Activated CD8-positive, alpha-beta memory T cell treated with anti-CD3 and anti-CD28 coated beads for 1 hour (primary cell): ENCODE measurements at places on chromosomes 12 and 14.

- DNase-seq = no peak
Measured at GRCh38 chr14:77909911-77910310, 110.0 kb downstream of the ADCK1 start.

DNA sequence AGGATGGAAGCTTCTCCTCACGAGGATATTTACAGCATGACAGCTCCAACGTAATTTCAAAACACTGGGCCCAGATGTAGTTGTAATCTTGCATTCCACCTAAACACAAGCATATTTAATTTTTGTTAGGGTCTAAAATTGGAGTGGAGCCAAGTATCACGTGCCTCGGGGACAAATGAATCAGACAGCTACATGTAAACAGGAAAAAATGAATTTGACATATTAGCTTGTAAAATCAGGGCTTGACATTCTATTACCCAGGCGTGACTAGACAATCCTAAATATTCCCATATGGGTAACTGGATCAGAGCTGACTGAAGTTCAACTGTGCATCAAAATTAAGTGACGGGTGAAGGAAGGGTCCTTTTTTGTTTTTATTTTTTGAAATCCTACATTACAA, 59.0 kb downstream of the MDM2 start:
- no peak for DNase-seq

DNA sequence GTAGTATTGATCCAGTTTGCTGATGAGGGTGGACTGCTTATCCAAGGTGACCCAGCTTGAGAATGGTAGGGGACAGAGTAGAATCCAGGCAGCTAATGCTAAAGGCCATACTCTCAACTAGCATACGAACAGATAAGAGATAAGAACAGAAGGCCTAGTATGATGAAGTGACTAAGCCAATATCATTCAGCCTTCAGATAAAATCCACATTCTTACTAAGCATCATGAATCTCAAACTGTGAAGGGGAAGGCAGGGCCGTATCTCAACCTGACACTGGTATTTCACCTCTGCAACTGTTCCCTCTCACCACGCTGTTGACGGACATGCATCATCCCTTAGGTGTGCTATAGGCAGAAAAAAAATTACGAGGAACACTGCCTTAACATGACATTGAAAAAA, 8.1 kb upstream of the CKAP4 start:
- no peak for DNase-seq

DNA sequence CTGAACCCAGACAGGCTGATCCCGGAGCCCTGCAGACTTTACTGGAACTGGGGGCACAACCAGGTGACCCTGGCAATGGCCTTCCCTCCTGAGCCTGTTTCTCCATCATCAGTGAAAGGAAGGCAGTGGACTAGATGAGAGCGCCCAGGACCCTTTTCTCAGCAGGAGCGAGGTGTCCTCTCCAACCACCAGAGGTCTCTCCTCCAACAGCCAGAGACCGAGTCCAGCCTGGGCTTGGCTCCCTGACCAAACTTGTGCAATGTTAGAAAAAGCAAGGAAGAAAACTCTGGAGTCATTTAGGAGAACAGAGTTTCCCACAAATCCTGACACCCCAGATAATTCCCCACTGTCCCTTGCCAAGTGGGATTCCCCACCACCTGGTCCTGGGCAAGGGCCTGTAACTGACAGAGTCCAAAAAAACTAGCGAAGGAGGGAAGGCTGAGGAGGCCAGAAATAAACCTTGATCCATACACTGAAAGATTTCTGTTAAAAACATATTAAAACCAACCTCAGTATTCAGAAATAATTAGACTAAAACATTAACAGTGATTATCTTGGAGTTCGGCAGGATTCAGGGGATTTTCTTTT, 9.0 kb downstream of the RPS6KL1 start:
- DNase-seq = no peak

DNA sequence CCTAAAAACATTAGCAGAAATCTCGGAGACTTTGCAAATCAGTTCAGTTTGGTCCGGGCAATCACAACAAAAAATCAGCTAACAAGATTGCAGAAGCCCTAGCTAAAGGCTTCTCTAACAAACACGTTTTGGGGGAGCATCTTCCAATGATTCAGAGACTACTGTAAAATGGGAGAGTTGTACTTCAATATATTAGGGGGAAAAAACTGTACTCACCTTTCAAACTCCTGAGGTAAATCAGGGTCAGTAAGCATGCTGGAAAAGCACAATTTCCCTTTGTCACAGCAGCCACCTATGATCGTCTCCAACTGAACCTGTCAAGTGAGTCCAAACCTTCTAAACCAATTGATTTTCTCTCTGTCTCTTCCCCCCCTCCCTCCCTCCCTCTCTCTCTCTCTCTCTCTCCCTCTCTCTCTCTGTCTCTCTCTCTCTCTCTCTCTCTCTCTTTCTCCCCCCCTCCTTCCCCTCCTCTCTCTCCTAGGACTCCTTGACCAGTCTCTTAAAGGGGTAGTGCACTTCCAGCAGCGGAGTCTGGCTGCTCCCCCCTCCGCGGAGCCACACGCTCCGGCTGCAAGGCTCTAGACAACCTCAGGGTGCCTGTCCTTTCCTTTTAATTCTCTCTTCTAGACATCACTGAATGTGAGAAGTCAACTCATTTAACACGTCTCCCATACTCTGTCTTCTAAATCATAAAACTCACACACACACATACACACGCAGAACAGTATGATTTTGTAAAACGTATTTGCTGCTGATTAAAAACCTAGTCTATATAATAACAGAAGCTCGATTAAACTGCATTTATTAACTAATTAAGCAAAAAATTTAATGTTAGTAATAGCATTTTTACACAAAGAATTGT, at the start of gene SOX5:
TSS of gene SOX5 (minus strand) at position 323 of the 862 bp plus-strand sequence. CDS start at position 254, 69 bp downstream.
- no peak for DNase-seq

GRCh38 chr12:1199700-1200099, 208.7 kb downstream of the ERC1 start:
- no peak for DNase-seq

DNA sequence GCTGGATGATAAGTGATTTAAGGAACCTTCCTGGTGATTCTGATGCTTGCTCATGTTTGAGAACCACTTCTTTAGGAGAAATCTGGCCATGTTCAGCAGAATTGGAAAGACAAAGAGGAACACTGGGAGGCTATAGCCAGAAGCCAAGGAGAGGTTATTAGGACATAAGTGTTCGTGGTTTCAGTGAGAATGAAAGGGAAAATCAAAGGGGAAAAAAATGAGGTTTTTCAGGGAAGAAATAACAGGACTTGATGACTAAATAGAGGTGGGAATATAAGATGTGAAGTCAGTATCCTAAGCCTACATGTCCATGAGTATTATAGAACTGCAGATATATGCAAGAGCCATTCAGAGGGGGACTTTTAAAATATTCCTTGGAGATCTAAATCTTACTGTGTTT, 95.6 kb downstream of the DAAM1 start:
- no peak for DNase-seq

- no peak for DNase-seq
Measured at GRCh38 chr14:72549854-72550253, 344.0 kb downstream of the DPF3 start.

GRCh38 chr14:53953002-53953827, 3.4 kb downstream of the BMP4 start:
- no peak for DNase-seq

GRCh38 chr12:129127771-129128170, 274.5 kb downstream of the GLT1D1 start:
- no peak for DNase-seq

GRCh38 chr12:63064080-63064479, 86.9 kb downstream of the AVPR1A start:
- no peak for DNase-seq

GRCh38 chr12:130859161-130859560, 12.7 kb upstream of the RAN start:
- DNase-seq = no peak

DNA sequence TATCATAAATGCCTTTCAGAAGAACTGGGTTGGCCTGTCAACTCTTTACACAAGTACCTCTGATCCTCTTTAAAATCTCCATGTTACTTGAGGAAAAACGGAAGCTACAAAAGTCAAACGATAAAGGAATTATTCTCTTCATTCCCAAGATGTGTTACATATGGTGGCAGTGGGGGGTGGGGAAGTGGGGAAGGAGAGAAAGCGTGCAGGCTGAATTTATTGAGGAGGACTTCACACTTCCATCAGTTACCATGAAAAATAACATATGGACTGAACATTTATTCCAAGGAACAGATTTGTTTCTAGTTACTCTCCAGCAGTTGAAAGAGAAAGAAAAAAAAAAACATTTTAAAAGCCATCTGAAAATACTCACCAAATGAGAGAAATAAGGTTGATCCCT, 474.4 kb upstream of the DCN start:
- DNase-seq = no peak

- DNase-seq = no peak
Measured at GRCh38 chr12:86213012-86213411, 43.2 kb downstream of the MGAT4C start.

- no peak for DNase-seq
Measured at GRCh38 chr14:89484051-89484844, 67.2 kb upstream of the FOXN3 start.

DNA sequence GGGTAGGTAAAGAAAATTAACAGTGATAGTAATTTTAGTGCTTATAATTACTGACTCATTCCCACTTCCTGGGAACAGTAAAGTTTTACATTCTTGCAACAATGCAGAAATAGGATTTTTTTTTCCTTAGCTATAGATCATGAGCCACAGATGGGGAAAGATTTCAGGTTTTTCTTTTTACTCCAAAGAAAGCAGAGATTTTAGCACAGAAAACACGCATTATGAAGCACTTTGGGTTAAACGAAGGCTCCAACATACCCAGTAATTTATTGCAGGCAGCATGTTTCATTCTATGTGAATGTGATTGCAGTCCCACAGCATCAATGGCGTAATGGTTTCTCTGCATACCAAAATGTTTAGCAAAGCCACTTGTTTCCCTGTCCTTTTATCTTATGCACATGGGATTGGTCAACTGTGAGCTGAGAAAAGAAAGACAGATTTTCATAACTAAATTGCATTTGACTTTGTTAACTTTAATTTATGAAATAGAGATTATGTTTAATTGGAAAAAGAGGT, 124.6 kb upstream of the E2F7 start:
- no peak for DNase-seq

GRCh38 chr14:68377459-68377858, 415.4 kb downstream of the ZFP36L1 start:
- DNase-seq = no peak

DNA sequence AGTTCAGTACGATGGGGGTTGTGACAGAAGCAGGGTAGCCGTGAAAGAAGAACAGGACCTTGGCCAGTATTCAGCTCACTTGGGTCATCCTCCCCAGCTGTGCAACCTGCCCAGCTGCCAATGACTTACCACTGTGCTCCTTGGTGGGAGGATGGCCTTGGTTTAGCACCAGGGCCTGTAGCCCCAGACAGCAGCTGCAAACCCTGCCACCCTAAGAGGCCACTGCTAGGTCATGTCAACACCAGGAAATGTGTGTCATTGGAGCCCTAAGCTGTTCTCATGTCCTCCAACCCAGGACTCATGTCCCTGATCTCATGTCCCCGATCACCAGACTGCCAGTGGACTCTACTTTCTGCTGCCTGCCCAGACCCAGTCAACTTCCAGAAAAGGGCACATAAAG, 3.0 kb upstream of the CRACR2A start:
- no peak for DNase-seq

- DNase-seq = no peak
Measured at GRCh38 chr14:103312006-103312635, 21.9 kb upstream of the EIF5 start.

DNA sequence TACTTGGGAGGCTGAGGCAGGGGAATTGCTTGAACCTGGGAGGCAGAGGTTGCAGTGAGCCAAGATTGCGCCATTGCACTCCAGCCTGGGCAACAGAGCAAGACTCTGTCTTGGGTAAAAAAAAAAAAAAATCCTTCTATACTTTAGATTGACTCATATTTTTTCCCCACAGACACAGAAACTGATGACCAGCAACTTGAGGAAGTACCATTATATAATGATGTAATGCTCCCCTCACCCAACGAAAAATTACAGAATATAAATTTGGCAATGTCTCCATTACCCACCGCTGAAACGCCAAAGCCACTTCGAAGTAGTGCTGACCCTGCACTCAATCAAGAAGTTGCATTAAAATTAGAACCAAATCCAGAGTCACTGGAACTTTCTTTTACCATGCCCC, 24.3 kb upstream of the SNAPC1 start:
- DNase-seq = no peak
